SJSA1 (cell line): ENCODE measurements at places on chromosomes 6 and 20.

GRCh38 chr20:1323830-1324597 lies 4.9 kb downstream of the SDCBP2 start:
- DNase-seq, result peak; percentile 20

DNA sequence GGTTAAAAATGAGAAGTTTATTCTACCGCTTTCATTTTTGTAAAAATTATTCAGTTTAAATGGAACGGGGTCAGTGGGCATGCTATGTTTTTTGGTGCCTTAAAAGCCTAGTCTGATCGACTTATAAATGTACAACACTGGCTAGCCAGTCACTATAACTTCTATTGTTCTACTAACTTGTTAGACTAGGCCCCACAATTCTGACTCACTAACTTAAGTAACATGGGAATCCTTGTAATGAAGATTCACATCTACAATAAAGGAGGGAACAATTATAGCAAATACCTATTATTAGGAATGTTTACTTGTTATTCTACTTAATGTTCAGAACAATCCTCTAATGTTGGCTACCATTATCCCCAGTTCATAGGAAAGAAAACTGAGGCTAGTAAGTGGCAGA lies 28.5 kb downstream of the REPS1 start:
- no peak for DNase-seq

DNA sequence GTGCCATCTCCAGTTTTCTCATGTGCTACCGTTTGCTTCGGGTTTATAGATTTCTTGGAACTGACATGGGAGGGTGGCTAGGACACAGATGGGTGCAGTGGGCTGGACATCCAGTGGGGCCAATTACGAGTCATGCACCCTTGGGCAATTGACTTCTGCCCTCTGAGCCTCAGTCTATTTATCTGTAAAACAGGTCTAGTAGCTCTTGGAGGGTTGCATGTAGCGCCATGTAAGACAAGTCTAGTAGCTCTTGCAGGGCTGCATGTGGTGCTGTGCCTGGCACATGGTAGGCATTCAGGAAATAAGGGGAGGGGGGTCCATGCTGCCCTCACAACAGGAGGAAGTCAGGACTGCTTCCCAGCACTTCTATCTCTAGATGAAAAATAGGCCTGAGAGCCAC lies 15.3 kb downstream of the PMEPA1 start:
- no peak for DNase-seq

- peak; percentile 75 for DNase-seq
These were observed 5.0 kb upstream of the GDF5 start for GRCh38 chr20:35443003-35443402.

DNA sequence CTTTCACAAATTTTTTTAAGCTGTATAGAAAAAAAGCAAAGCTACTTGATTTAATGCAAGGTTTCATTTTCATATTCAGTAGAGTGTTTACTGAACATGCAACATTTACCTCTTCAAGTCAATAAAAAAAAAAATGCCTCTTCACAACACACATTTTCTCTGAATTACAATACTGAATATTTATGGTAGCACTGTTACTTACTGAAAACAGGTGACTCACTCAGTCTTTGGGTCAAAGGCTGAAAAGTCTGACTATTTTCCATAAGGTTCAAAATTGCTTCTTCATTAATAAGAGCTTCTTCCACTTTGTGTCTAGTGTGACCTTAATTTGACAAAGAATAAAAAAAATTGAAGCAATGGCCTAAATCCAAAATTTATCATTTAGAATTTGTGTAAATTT lies 101.9 kb downstream of the REV3L start:
- no peak for DNase-seq

DNA sequence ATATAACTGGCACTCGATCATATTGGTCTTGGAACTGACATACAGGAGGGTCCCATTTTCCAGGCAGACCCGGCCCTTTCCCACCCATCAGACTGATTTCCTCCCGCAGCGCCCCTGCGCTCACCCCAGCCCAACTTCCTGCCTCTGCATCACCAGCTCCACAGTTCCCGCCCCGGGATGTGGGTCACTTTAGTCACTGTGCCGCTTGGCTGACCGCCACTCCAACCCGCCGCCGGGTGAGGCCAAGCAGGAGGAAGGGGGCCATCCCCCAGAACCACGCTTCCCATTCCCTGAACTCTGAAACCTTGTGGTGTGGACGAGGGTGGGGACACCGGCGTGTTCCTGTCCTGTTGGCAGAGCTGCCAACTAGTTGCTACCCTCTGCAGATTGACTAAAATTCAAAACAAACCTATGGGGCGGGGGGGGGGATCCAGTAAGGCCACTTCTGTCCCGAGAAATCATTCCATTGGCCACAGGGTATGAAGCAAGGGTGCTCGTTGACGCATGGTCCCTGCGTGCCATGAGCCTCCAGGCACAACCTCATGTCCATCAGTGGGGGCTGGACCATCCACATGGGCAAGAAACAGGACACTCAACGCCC lies 12.3 kb downstream of the TGM2 start:
- DNase-seq, result peak; percentile 84

DNA sequence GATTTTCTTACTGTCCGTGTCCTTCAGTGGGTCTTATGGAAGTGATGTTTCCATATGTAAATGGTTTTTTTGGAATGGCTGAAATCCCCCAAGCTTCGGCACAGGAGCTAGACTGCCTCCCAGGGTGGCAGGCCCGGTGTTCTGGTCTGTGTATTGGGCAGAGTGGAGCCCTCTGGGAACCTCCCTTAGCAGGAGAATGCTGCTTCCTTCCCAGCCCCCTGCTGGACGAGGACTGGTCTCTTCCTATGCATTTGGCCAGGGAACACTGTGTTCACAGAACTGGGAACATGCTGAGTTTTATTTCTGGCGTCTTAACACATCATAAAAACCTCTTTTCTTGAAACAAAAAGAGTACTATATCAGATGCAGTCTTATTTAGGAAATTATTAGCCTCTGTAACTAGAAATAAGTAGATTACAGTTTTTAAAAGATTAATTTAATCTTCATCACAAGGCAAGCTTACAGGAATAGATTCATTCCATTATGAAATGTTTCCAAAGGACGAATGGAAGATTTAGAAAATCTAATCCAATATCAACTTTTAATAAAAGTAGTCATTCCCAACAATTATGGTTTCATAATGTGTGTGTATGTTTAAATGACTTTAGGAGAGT lies 56.6 kb downstream of the SYTL3 start:
- peak; percentile 61 for DNase-seq

DNA sequence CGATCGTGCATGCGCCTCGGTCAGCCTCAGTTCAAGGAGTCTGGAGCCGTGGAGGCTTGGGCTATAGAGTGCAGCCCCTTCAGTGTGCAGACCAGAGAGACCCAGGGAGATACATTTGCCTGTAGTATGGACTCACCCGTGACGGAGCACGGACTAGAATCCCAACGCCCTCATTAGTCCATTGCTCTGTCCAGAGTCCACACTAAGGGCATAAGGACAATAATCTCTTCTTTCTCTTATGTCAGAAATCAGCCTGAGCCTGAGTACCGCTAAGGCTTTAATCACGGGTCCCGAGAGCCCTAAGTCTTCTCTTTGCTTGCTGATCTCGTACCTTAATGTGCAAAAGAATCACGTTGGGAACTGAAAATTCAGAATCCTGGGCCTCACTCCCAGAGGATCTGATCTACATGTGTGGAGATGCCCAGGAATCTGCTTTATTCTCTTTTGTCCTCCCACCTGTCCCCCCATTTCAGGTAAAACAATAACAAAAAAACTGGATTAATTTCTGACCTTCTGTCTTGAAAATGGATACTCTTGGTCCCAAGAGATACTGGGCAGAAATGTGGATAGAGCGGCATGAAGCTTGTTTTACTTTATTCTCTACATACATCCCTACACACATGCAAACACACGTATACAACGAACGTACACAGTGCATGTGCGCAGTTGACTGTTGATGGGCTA lies 671 bp downstream of the BPHL start:
- DNase-seq, result no peak

GRCh38 chr6:156889469-156889868 lies 112.3 kb downstream of the ARID1B start:
- DNase-seq, result no peak

DNA sequence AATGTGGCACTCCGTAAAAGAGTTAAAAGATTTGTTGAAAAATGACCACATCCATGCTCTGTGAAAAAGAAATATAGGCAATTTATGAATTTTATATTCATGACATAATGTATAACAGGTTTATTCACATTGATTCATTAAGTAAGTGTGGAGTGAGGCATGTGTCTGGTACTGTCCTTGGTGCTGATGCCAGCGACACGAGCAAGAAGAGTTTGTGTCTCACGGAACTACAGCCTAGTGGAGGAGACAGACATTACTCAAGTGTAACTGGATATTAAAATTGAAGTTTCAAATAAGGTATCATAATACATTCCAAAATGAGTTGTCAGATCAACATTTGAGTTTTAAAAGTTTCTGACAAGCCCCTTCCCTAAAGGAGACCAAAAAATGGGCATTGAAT lies 158.2 kb upstream of the PRND start:
- peak; percentile 54 for DNase-seq

GRCh38 chr6:151325075-151326050 lies 66.0 kb downstream of the ZBTB2 start:
- peak; percentile 58 for DNase-seq

- no peak for DNase-seq
These were observed 42.9 kb upstream of the FABP7 start for GRCh38 chr6:122736616-122737015.

- no peak for DNase-seq
These were observed 102.6 kb downstream of the PERP start for GRCh38 chr6:138004430-138005287.

DNA sequence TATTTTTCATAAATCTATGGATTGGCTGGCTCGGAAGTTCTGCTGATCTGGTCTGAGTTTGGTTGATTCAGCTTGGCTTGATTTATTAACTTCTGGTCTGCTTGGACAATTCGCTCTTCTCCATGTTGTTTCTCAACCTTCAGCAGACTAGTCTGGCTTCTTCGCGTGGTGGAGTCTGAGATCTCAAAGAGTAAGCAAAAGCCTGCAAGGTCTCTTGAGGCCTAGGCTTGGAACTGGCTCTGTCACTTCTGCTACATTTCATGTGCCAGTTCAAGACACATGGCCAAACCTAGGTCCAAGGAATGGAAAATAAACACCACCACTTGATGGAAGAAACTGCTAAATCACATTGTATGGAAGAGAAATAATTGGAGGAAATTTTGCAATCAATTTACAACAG lies 115.1 kb upstream of the JAG1 start:
- DNase-seq, result no peak

DNA sequence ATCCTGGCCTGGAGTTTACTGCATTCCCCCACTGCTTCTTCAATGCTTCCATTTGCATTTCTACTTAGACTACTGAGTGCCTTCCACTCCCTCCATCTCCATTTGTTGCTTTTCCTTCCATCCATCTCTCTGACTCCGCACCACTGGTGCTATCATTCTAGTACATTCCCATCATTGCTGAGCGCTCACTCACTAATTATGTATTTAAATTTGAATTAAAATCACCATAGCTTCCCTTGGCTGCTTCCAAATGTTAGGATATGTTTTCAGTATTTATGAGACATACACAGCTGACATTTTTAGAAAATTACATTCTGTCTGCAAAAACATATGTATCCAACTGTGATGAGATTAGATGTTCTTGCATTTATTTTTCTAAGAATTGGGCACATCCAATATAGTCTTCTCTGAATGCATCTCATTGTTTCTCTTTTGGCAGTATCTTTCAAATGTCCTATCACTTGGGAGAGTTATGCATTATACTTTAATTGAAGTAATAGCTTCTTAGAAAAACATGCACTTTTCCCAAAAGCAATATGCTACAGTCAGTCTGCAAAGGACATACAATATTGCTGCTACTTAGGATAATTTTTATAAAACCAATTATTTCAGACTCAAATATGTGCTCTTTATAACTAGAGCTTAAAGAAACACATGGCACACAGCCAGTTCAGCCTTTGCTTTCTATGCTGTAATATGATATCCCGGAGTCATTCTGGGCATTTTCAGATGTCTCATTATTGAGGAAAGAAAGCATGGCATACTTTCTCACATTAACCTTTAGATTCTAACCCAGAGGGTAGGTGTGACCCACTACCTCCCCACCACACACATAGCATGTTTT lies 12.1 kb upstream of the COL21A1 start:
- no peak for DNase-seq

- peak; percentile 8 for DNase-seq
These were observed 77.7 kb upstream of the OLIG3 start for GRCh38 chr6:137571854-137572253.

DNA sequence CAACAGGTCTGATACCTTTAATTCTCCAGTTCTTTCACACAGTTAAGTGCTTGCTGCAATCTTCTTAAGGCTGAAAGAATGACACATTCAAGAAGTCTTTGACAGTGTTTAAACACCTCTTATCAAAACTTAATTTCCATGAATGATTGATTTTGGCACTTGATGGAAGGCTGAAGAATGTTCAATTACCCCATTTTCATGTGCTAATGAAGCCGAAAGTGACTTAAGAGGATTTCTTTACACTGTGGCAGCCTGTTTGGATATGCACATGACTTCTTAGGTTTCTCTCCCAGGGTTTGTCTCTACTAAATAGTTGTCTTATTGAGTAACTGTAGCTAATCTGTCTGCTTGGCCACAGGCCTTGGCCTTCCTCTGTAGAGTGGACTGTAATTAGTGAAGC lies 81.1 kb upstream of the PRDM1 start:
- DNase-seq, result no peak

GRCh38 chr6:120675886-120676285 lies 658.4 kb downstream of the TBC1D32 start:
- no peak for DNase-seq

GRCh38 chr20:2516399-2516798 lies 7.7 kb upstream of the ZNF343 start:
- no peak for DNase-seq

- DNase-seq, result no peak
These were observed 18.4 kb upstream of the FAM209A start for GRCh38 chr20:56506103-56506502.

DNA sequence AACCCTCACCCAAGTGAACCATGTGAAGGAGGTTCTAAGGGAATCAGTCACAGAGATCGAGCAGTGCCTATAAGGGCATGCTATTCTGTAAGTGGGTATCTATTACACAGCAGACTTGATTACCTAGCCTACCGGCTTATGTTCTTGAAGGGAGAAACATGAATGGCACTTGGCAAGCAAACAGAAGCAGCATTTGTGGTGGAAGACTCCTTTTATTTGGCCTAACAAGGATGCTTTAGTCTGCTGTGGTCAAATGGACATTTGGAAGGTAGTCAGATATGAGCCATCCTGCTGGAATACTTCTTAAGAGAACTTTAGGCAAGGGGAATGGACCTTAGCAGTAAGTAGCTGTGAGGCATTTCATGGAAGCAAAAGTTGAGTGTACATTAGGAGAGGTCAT lies 126.3 kb downstream of the COL12A1 start:
- DNase-seq, result no peak

DNA sequence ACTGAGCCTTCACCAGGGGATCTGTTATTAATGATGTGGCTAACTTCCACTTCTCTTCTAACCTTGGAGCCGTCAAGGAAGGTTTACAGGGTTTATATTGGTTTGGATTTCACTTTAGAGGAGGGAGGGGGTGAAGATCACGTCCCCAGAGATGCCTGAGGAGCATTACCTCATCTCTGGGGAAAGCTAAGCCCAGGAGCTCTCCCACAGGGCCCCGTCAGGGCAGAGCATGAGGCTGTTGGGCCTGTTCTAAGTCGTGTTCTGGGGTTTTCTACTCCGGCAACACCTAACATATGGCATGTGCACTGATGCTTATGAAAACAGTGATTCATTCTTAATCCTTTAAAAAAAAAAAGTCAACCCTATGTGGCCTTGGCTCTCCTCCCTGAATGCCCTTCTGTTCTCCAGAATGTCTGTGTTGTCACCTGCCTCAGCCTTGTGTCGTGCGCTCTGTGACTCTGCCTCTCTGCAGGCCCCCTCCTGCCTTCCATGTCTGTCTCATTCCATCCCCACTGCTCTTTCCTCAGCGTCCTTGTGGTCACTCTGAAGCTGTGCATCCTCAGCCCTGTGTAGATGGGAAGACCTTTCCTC lies 97.4 kb upstream of the JARID2 start:
- no peak for DNase-seq
